CD4-positive, CD25-positive, alpha-beta regulatory T cell (primary cell): ENCODE measurements at places on chromosomes 1 and 21.

GRCh38 chr1:30085811-30086770 is 637.3 kb downstream of the MATN1 start:
- no peaks in the 10 kb centered on the region for H3K36me3 ChIP-seq
- no peaks in the 10 kb centered on the region for H3K4me1 ChIP-seq
- no peak overlapping the region for H3K27ac ChIP-seq
- no peak for DNase-seq
- H3K27me3 ChIP-seq = no peaks in the 10 kb centered on the region

- no peaks in the 10 kb centered on the region for H3K36me3 ChIP-seq
- no peak overlapping the region for H3K4me3 ChIP-seq
- H3K27me3 ChIP-seq = no peaks in the 10 kb centered on the region
- H3K4me1 ChIP-seq = peaks cover 44% of the 10 kb centered on the region
- H3K27ac ChIP-seq = no peak overlapping the region
Measured at GRCh38 chr1:234969011-234969441, 159.6 kb downstream of the TOMM20 start.

DNA sequence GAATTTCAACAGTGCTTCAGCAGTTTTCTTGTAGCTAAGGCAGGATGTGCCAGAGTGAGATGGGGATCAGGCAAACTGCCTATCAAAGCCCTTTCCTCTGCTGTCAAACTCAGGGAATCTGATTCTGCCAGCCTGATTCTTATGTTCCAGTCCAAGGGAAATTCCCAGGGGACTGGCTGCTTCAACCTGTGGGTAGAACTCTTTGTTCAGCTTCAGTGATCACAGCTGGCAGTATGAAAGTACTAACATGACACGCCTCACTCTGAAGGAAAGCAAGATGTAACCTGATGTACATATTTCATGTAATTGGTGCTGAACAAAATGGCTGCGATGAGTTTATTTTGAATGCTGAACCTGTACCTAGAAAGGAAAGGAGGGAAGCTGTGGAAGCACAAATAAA is 40.1 kb upstream of the SLC5A9 start:
- no peak overlapping the region for H3K4me3 ChIP-seq
- no peaks in the 10 kb centered on the region for H3K27me3 ChIP-seq
- H3K27ac ChIP-seq = no peak overlapping the region
- no peaks in the 10 kb centered on the region for H3K4me1 ChIP-seq
- DNase-seq = no peak
- no peaks in the 10 kb centered on the region for H3K36me3 ChIP-seq

DNA sequence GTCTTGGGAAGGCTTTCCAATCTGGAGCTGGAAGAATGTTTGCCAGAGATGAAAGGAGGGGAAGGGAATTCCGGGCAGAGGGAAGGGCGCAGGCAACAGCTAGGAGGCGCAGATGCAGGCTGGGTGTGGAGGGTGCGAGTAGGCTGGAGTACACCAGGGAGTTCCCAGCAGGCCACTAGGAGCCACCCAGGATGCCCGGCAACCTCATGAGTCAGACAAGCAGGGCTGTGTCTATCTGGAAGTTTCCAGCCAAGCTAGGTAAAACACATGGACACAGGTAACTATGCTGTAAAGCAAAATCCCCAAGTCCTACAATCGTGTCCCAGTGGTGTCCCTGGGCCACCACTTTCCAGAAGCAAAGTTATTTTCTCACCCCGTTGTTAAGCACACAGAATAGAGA is 990 bp upstream of the NBL1 start:
- no peak overlapping the region for H3K27ac ChIP-seq
- H3K4me1 ChIP-seq = peaks cover 10% of the 10 kb centered on the region
- peaks cover 14% of the 10 kb centered on the region for H3K27me3 ChIP-seq
- H3K36me3 ChIP-seq = no peaks in the 10 kb centered on the region
- no peak overlapping the region for H3K4me3 ChIP-seq
- DNase-seq = no peak

- no peaks in the 10 kb centered on the region for H3K27me3 ChIP-seq
- DNase-seq = no peak
- H3K4me3 ChIP-seq = no peak overlapping the region
- H3K4me1 ChIP-seq = no peaks in the 10 kb centered on the region
- peaks cover 85% of the 10 kb centered on the region for H3K36me3 ChIP-seq
Measured at GRCh38 chr1:236854605-236854983, 59.5 kb downstream of the MTR start.

GRCh38 chr1:36440646-36441045 is 9.6 kb downstream of the OSCP1 start:
- H3K4me3 ChIP-seq = no peak overlapping the region
- H3K27me3 ChIP-seq = no peaks in the 10 kb centered on the region
- DNase-seq = no peak
- H3K36me3 ChIP-seq = no peaks in the 10 kb centered on the region
- H3K4me1 ChIP-seq = no peaks in the 10 kb centered on the region
- H3K27ac ChIP-seq = no peak overlapping the region
